ENCODE measurements at places on chromosomes 1 and 21.

DNA sequence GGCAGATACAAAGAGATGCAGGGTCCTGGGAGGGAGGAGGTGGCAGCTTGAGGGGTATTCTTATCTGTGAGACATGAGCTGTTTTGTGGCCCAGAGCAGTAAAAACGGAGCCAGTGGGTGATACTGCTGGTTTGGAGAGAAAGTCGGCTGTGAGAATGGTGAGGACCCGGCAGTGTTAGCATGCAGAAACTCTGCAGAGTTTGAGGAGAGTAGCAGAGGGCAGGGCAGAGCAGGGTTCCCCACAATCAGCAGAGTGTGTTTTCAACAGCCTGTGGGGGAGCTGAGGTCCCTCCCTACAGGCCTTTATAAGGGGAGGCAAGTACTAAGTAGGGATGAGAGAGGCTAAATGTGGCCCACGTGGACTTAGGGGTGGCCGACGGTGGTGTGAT lies 423 bp downstream of the SLAMF8 start:
- no peak for DNase-seq

DNA sequence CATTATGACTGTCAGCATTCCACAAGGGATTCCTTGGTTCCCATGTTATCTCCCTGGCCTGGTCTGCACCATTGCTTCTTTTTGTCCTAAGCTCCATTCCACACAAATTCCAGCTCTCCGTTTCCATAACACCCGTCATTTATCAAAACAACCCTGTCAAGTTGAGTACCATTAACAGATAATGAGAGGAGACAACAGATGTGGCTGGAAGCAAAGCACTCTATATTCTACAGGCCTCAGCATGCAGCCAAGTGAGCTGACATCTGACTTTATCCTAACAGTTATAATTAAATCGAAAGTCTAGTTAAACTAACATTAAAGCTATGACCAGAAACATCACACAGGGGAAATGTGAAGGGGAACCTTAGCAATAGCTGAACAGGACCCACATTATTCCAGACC lies 110.4 kb downstream of the RERE start:
- no peak for DNase-seq

DNA sequence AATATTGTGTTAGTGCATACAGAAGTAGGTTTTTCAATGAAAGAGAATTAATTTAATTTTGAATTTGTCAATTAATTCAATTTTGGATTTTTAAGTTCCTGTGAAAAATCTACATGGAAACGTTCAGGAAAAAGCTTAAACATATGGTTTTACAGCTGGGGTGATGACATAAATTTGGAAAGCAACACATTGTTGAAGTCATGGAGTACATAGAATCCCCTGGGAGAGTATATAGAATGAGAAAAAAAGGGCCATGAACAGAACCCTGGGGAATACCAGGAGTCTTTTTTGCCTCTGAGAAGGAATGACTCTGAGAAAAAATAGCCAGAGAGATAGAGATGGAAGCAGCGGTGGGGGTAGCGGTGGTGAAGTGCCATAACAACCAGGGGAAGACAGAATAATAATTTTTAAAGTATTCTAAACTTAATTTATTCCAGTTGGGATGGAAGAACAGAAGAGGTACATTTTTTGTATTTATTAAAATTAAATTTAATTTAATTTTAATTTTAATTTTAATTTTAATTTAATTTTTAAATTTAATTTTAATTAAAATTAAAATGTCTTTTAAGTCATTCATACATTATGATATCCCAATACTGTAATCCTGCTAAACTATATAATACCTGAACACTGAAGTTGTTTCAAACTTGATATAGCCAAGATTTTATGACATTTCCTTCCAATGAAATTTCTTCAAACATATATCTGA lies 48.9 kb downstream of the NME7 start:
- DNase-seq = no peak

- DNase-seq = no peak
Measured at GRCh38 chr21:27422435-27422834, 455.5 kb upstream of the ADAMTS5 start.

GRCh38 chr1:13627127-13627526 lies 43.5 kb downstream of the PDPN start:
- DNase-seq = no peak

DNA sequence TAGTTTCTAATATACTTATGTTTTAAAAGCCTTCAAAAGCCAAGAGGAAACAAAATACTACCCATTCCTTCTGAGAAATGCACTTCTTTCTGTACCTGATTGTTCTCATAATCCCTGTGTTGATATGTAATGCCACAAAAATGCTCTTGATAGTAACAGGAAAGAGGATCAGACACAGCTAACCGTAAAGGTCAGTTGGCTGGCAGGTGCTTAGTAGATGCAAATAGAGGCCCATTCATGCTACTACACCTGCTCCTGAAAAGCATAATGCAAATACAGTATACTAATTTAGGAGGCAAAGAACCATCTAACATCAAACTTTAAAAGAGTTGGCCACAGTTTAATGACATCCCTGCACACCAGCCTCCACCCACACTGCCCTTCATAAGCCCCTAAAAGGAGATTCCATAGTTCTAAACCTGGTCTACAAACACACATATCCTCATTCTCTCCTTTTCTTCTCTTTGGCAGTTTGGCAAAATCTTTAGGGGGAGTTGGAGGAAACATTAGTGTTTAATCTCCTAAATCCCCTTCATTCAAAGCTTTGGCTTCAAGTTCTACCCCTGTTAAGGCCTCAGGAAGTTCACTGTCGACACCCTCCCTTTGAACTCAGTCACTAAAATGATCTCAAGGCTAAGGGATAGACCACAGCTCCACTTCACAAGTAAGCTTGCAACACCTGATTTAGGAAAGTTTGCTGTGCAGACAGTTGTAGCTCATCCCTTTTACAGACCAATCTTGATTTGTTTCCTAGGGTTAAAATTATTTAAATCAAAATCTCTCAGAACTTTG lies 2.9 kb upstream of the CD46 start:
- DNase-seq = no peak

- no peak for DNase-seq
Measured at GRCh38 chr1:30982937-30983336, 74.4 kb upstream of the SDC3 start.

- no peak for DNase-seq
Measured at GRCh38 chr21:17066006-17066405, 446.8 kb upstream of the CXADR start.

GRCh38 chr1:67019600-67020136 lies 34.3 kb downstream of the SLC35D1 start:
- DNase-seq = no peak

GRCh38 chr1:173429471-173430402 lies 47.4 kb upstream of the PRDX6 start:
- DNase-seq = peak; percentile 48

GRCh38 chr1:62712336-62713243 lies 24.4 kb upstream of the DOCK7 start:
- DNase-seq = no peak

- no peak for DNase-seq
Measured at GRCh38 chr1:245685111-245685810, 530.5 kb downstream of the KIF26B start.

DNA sequence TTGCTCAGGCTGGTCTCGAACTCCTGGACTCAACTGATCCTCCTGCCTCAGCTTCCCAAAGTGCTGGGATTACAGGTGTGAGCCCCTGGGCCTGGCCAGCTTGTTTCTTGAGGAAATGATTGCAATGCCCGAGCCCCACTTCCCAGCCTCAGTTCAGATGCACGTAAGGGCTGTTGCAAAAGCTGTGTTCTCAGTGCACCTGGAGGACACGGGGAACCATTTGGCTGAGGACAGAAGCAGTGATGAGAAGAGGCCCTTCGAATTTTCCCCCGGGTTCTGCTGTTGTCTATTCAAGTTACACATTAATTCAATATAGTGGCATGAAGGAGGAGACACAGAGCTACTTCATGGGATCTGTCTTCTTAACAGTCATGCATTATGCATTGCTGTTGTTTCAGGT lies 78.8 kb upstream of the WDR26 start:
- DNase-seq = no peak

- DNase-seq = no peak
Measured at GRCh38 chr1:21051177-21051825, 125.4 kb downstream of the EIF4G3 start.

GRCh38 chr1:184685116-184685515 lies 69.5 kb downstream of the EDEM3 start:
- DNase-seq = no peak

DNA sequence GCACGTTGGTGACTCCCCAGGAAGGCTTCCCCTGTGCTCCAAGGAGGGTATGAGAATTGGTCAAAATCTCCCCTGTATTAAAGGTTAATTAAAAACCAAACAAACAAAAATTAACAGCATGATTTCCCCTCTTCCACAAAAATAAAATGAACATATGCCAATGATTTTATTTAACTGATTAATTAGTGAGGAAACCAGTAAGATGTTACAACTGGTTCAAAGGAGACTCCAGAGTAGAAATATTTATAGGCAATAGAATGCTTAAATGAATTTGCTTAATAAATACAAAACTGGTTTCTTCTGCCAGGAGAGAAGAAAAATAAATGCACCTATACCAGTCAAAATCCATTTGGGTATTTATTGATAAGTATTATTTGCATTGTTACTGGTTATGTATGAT lies 249.5 kb upstream of the DEPDC1 start:
- no peak for DNase-seq

DNA sequence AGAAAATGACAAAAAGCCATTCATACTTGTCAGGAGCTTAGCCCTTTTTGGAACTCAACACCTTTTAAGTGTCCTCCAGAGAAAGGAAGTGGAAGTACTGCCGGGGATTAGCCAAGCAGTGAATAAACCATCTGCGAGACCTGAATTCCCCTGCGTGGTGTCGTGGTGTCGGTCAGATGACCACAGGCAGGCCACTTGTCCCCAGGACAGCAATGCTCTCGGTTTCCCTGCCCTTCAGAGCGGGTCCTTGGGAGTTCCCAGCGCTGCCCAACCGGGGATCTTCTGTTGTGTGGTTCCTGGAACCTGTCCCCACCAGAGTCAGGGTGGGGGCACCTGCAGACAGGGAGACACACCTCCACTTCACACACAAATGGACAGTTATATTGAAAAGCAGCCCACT lies 9.2 kb downstream of the GPR157 start:
- no peak for DNase-seq

DNA sequence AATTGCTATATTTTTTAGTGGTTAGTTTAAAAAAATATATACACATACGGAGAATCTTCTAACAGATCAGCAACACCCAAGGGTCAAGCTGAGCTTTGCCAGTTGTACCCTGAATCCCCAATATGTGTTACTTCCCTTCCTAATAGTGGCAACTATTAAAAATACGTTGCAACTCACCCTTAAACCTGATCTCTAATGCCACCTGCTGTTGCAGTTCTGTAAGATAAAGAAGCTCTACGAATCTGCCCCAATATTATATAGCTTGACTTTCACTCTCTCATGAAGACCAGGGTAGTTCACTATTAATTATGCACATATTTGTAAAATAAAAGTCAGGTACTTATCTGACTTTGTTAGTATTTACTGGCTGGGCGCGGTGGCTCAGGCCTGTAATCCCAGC lies 58.4 kb downstream of the ASH1L start:
- no peak for DNase-seq

DNA sequence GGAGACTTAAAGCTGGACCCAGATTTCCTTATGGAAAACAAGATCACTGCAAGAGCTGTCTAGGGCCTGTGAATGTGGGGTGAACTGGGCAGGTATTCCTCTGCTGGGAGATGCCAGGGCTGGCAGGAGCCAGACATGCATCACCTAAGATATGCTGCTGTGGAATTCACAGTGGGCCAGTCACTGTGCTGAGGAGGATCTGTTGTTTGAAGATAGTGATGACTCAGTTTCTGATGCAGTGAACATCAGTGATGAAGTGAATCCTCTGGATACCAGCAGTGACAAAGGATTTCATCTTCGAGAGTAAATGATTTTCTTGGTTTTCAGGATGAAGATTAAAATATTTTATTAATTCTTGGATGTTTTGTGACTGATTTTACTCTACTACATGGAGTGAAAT lies 29.9 kb upstream of the CAMSAP2 start:
- DNase-seq = no peak

- DNase-seq = no peak
Measured at GRCh38 chr1:28417441-28417922, 47.9 kb downstream of the PHACTR4 start.

GRCh38 chr1:232911027-232911599 lies 39.3 kb upstream of the NTPCR start:
- no peak for DNase-seq

- no peak for DNase-seq
Measured at GRCh38 chr21:25737421-25737820, 2.6 kb downstream of the GABPA start.

GRCh38 chr1:241589521-241589920 lies 50.6 kb downstream of the CHML start:
- DNase-seq = no peak

- no peak for DNase-seq
Measured at GRCh38 chr21:32519945-32520874, 65.1 kb downstream of the TCP10L start.

GRCh38 chr1:165717918-165718515 lies 19.7 kb upstream of the ALDH9A1 start:
- DNase-seq = no peak

- DNase-seq = no peak
Measured at GRCh38 chr1:173406783-173407230, 70.3 kb upstream of the PRDX6 start.

- no peak for DNase-seq
Measured at GRCh38 chr1:164051782-164052181, 507.2 kb upstream of the PBX1 start.

DNA sequence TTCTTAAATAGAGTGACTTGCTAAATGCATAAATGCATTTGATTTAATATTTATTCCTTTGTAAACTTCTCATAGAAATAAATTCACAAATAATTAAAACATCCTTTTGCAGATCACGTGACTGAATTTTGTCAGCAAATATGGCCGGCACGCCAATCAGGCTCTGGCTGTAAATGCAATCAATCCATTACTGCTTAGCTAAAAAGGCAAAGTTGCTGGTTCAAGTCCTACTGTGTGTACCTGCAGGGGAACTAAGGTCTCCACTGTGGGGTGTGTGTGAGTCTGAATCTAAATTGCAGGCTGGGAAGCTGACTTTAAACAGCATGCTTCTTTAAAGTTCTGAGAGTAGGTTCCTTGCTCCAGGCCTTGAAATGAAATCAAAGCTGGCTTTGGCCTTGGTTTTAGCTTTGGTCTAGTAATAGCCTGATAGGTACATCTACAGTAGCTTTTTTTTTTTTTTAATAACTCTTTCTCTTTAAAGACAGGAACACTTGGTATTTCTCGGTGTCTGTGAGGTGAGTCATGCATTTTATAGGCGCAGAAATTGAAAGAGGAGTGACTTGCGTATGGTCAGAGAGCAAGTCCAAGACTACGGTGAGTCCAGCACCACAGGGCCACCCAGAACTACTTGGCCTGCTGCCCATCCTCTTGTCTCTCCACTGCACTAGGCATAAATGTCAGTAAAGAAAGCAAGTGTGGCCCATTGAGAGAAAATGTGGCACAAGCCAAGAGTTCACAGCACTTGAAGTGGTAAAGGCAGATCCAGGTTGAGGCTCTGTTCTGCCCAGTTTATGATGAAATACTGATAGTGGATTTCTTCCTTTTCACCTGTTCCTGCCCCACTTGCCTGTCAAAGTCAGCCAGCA lies 36.2 kb upstream of the LYST start:
- no peak for DNase-seq
